ENCODE measurements at places on chromosomes 4 and X. TPM values are rescaled to one million over a fixed set of nuclear protein-coding genes. Genes with fewer than 3 reads are reported as not detected.

FREM3 gene
- total RNA-seq: not detected

- no peak for DNase-seq
Observed at GRCh38 chr4:141643557-141643956, 7.2 kb downstream of the IL15 start.

- no peak for DNase-seq
Observed at GRCh38 chr4:6730603-6731317, 14.8 kb downstream of the BLOC1S4 start.

DNA sequence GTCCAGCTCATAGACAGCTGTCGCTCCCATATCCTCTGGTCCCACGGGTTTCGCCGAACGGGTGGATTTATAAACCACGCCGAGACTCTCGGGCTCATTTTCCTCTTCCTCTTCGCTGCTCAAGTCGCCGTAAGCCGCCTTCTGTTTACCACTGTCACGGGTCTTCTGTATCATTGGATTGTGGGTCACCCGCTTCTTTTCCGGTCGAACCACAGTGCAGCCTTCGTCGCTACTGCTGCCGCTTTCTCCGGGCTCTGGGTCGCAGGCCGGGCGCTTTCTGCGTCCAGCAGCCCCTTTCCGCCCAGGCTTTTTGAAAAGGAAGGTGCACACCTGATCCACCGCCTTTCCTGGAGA, 311 bp downstream of the RNF113A start:
- no peak for DNase-seq

DNA sequence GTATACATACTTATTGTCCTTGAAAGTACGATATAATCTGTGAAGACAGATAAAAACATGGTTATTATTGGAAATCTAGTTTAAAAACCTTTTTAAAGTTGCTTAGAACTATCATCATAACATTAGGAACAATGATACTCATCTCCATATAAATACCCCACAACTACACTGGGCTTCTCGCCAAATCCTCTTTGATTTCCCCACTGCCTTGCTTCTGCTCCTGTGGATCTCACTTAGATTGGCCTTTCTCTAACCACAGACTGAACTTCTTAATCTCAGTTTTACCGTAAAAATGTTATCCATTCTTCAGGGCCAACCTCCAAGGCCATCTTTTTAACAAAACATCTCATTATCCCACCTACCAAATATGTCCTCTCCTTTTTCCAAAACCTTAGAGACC, 77.6 kb downstream of the PRKG2 start:
- DNase-seq: no peak

Data from activated CD8-positive, alpha-beta memory T cell treated with anti-CD3 and anti-CD28 coated beads, Interleukin-2, amount 10 ng/mL, durations not matched to agents 7 days and 5 days (primary cell).